Common myeloid progenitor, CD34-positive (primary cell): ENCODE measurements at places on chromosomes 12 and 14.
A peak's percentile ranks its signal among the peaks of the same experiment; 100 is the strongest.

DNA sequence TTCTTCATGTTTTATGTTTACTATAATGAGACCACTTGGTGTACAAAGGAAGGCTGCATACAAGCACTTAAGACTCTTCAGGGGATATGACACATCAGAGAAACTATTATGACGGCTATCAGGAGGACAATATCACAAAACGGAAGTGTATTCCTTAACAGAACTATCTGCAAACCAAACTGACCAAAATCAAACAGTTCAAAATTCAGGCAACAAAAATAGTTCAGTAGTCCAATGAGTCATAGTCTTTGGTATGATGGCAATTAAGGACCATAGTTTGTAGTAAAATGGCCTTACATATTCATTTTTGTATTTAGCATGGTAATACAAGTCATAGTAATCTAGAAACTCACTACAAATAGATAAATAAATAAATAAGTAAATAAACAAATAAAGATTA is 1638.7 kb upstream of the SEL1L start:
- no peak for DNase-seq

GRCh38 chr14:95519699-95520098 is 3.2 kb upstream of the SYNE3 start:
- peak; percentile 87 for DNase-seq

GRCh38 chr12:62705846-62706245 is 229.1 kb downstream of the PPM1H start:
- no peak for DNase-seq

GRCh38 chr14:59055439-59056045 is 132.9 kb upstream of the DAAM1 start:
- DNase-seq, result peak; percentile 38

DNA sequence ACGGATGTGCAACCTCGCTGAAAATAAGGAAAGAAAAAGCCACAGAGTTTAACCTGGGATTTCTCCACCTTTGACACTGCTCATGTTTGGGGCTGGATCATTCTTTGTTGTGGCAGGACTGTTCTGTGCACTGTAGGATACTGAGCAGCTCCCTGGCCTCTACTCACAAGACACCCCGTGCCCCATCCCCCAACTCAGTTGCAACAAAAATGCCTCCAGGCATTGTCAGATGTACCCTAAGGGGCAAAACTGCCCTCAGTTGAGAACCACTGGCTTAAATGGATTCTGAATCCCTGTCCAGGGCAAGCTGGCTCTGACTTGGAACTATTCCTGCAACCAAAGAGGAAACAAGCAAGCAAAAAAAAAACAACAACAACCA is 2.1 kb downstream of the GLTP start:
- DNase-seq, result no peak

GRCh38 chr12:132384916-132385774 is 55.8 kb upstream of the GALNT9 start:
- no peak for DNase-seq

- peak; percentile 92 for DNase-seq
These were observed 9.0 kb downstream of the ARHGDIB start for GRCh38 chr12:14952299-14952921.

- peak; percentile 19 for DNase-seq
These were observed 830.0 kb upstream of the NOVA1 start for GRCh38 chr14:27427796-27428195.

GRCh38 chr14:89228921-89229639 is 188.0 kb downstream of the FOXN3 start:
- no peak for DNase-seq

- no peak for DNase-seq
These were observed 59.6 kb upstream of the LRTM2 start for GRCh38 chr12:1760566-1761382.

GRCh38 chr12:91213-91612 is 24.6 kb downstream of the IQSEC3 start:
- no peak for DNase-seq

- DNase-seq, result peak; percentile 31
These were observed 16.7 kb upstream of the TMEM106C start for GRCh38 chr12:47946413-47947323.

GRCh38 chr12:98359856-98360255 is 155.5 kb upstream of the TMPO start:
- no peak for DNase-seq

DNA sequence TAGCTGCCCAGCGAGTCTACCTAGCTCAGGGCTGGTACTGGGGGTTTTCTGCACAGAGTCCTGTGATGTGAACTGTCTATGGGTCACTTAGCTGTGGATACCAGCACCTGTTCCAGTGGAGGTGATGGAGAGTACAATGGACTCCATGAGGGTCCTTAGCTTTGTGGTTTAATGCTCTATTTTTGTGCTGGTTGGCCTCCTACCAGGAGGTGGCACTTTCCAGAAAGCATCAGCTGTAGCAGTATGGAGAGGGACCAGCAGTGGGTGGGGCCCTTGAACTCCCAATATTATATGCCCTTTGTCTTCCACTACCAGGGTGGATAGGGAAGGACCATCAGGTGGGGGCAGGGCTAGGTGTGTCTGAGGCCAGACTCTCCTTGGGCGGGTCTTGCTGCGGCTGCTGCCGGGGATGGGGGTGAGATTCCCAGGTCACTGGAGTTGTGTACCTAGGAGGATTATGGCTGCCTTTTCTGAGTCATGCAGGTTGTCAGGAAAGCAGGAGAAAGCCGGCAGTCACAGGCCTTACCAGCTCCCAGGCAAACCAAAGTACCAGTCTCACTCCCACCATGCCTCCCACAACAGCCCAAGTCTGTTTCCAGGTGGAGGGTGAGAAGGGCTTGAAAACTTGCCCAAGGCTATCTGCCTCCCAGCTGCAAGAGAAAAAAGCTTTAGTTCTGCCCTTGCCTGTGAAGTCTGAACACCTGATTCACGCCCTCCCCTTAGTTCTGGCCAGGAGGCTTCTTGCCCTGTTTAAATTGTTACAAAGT is 163.0 kb upstream of the NUDT4 start:
- DNase-seq, result no peak

- no peak for DNase-seq
These were observed 438.8 kb downstream of the EGLN3 start for GRCh38 chr14:33511851-33512640.

DNA sequence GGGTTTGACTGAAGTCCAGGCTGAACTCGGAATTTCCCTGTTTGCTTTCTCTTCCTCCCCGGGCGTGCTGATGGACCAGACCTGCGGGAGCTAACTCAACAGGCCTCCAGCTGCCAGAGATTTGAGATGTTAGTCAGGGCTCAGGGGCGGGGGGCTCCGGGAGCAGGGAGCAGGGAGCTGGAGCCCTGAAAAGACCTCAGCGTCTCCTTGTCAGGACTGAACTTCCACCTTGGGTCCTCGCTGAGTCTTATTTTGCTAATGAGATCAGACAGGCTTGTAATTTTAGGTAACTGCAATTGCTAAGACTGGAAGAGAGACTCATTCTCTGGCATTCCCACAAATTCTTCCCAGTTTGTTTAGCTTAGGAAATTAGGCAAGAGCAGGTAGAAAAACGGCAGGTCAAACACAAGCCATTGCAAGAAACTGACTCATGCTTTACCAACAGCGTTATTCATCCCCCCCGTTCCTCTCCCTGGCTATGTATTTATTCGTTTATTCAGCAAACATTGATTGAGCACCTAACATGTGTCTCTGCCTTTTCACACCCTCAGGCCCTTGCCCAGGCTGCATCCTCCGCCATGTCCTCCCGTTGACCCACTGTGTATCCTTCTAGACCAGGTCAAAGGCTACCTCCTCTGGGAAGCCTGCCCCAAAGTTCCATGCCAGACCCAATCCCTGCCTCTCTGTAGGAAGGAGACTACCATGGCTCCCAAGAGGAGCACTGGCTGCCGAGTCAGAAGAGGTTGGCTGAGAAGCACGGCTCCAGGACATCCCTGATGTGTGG is 80.4 kb upstream of the DIO3 start:
- DNase-seq, result no peak

DNA sequence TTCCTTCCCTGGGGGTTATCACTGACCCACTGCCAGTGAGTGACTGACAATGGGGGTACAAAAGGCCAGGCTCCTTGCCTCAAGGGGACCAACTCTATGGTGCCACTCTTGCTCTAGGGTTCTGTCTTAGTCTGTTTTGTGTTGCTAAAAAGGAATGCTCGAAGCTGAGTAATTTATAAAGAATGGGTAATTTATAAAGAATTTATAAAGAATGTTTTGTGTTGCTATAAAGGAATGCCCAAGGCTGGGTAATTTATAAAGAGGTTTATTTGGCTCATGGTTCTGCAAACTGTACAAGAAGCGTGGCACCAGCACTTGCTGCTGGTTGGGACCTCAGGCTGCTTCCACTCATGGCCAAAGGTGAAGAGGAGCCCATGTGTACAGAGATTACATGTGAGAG is 15.8 kb upstream of the RASSF8 start:
- no peak for DNase-seq

DNA sequence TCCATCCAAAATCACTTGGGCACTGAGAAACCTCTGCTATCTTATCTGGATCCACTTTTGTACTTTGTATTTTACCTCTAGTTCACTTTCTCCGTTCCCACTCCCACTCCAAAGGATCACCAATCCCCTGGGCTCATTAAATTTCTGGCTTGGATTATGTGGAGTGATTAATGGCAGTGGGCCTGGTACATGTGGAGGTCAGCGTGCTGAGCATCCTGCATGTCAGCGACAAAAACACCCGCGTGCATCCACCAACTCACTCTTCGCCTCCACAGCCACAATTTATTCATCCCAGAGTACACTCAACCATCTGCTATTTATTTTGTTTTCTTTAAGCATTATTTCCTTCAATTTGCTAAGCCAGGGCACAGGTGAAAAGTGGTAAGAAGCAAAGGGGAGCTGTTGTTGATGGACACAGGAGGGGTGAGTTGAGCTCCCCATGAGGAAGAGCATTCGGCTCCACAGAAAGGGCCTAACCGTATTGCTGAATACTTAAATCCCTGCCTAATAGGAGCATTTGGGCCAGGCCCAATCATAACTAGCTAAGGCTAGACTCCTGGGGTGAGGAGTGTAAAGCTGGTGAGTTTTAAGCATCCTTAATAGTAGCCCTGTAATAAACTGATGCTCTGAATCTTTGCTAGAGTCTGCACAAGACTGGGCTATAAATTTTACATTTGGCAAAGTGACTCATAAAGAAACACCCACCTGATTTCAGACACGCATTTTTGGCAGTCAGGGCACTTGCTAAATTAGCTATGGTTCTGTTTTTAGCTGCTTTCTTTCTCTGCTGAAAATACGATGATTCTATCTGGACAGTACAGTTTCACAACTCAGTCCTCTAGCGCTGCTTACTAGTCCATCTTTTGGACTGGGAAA is 137.8 kb downstream of the SLC25A21 start:
- DNase-seq, result no peak

GRCh38 chr12:105819549-105819948 is 319.2 kb downstream of the NUAK1 start:
- no peak for DNase-seq

DNA sequence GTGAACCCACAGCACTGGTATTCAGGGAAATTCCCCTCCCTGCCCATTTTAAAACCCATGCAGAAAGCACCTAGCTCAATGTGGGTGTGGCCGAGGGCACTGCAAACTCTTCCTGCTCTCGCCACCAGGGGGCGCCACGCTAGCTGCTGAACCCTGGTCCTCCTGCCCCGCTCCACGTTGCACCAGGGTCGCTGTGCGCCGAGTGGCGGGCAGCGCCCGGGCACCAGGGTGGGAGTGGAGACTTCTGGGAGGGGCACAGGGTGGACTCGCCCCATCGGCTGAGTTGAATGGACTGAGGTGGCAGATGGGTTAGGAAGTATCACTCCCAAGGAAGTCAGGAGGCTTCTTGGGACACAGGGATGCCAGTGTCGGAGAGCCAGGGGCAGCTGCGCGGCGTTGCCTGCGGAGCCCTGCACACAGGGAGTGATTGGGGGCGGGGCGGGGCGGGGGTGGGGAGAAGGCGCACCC is 48.1 kb upstream of the BCL11B start:
- DNase-seq, result peak; percentile 47

DNA sequence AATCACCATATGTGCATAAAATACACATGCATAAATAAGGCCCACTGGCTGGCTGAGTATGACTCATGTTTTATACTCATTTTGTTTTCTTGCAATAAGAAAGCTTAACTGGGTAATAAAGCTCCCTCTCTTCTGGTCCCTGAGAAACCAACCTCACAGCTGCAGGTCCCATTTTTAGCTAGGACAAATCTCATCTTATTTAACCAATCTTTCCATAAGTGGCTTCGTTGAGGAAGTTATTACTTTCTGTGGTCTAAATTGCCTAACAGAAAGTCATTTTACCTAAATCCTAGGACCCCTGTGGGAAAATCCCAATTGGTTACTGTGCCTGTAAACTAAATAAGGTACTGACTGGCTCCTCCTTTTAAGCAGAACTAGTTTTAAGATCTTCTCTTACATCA is 232.8 kb upstream of the FBXO33 start:
- DNase-seq, result no peak

GRCh38 chr14:50396631-50397389 is at the start of gene CDKL1:
CDKL1 (minus strand) TSS chr14:50396881; CDS start chr14:50395868, 1,013 bp downstream.
- DNase-seq, result peak; percentile 64

GRCh38 chr12:29970501-29970900 is 186.8 kb upstream of the TMTC1 start:
- no peak for DNase-seq

- DNase-seq, result peak; percentile 40
These were observed 26.5 kb downstream of the PACS2 start for GRCh38 chr14:105340821-105341733.

DNA sequence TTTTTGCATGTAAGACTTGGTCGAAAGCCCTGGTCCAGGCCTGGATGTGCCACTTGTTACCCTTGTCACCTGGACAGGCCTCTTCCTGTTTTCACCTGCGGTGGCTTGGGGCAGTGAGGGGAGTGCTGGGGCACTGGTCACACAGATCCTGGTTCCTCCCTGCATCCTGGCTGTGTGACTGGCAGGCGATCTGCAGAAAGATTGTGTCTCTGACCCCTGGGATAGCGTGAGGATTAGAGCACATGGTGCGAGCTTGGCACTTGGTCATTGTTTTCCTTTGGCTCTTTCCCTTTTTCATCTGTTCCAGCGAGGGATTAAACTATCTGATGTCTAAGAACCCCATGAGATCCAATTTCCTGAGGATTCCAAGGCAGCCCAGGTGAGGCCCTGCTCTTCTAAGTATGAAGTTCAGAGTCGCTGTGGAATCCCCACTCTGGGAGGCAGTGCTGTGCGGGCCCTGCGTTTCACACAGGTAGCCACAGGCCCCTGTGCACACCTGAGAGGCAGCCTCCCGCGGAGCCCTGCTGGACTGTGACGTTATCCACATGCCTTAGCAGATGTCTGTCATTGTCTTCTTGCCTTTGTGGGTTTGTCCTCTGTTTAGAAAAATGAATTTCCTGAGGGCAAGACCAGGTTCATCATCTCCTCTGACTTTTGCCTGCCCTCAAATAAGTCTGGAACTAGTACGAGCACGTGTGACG is 288.4 kb downstream of the CACNA1C start:
- DNase-seq, result no peak

GRCh38 chr14:24938593-24938992 is 111.4 kb downstream of the STXBP6 start:
- DNase-seq, result no peak
